Right cardiac atrium (tissue), 5 donors: ENCODE measurements at places on chromosomes 3 and 15. TPM values are rescaled to one million over a fixed set of nuclear protein-coding genes. Genes with fewer than 3 reads are reported as not detected.

- peak; percentile 90 for DNase-seq
Observed at GRCh38 chr3:160564949-160565441, 376 bp downstream of the KPNA4 start.

SLC30A4 gene
- total RNA-seq: 5.6 TPM

DNA sequence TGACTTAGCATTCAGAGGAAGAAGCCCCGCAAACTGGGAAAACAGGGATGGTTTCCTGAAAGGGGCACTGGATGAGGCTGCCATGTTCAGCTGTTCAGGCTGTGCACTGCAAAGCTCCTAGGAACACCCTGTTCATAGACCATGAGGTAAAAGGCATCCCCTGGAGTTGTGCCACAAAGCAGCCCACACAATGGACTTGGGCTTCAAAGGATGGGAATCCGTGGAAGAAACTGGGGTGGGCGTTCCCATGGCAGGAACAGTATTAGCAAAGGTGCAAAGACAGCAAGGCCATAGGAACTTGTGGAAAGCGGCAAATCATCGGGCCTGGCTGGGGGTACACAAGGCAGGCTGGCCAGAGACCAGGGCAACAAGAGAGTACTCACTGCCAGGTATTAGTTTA is 8.9 kb downstream of the OXTR start:
- no peak for DNase-seq

NEIL1 gene
- 12.2 TPM for total RNA-seq

GRCh38 chr3:188316723-188317070 is 162.7 kb downstream of the LPP start:
- no peak for DNase-seq

GRCh38 chr3:50487181-50487580 is 16.3 kb downstream of the CACNA2D2 start:
- DNase-seq: no peak

DNA sequence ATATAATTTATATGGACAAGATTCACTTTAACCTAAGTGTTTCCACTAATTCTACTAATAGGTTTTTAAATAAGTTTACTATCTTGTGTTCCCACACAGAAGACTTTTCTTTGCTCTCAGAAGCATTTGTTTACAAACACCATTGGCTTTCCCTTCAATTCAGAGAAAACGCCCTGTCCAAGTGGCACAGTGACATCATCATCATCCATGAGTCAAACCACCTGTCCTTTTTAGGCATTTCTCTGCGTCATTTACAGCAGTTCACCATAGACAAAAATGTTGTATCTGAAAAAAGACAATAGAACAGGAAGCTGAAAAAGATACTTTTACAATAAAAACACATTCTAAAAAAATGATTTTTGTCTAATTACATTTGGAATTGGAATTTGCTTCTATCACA is 9.3 kb upstream of the BCL2L10 start:
- DNase-seq: no peak

DNA sequence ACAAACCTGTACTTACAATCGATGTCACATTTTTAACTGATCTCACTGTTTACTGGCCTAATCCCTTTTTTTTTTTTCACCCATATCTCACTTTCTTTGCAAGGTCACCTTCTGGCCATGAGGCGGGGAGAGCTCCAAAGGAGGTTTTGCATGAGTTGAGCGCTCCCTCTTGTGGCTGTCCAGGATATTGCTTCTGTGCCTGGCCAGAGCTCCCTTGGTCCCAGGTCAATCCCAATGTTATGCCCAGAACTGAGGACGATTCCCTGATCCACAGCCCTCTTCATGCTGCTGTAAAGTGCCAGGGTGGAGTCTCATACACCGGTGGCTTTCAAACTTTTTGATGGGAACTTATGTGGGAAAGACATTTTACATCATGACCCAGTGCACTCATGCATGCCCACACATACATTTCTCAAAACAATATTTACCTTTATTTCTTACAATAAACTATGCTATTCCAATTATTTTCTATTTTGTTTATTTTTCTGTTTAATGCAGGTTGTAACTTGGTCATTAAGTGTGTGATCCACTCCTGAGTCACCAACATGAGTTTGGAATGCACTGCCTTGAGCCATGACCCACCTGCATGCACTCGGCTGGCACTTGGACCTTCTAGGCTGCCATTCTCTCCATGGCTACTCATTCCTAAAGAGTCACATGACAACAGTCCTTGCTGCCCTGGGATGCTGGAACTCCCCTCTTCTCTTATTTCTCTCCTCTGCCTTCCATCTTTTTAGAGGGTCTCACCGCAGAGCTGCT is 9.6 kb upstream of the SST start:
- DNase-seq: peak; percentile 77

DNA sequence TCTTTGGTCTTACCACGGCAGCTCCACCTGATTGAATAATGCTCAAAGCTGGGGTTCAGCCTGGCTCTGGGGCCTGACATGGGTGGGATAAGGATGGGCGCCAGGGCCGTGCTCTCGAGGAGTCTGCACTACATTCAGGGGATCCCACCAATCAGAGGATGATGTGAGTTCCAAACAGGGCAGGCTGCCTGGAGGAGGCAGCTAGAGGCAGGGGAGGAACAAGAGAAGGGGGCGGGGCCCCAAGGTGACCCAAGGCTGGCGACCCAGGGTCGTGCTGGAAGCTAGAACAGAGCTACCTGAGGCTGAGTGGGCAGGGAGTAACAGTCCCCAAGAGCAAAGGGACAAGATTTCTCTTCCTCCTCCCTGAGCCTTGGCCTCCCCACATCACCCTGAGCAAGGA is 56.1 kb downstream of the PCSK6 start:
- no peak for DNase-seq

- DNase-seq: no peak
Observed at GRCh38 chr3:41464858-41465257, 265.6 kb downstream of the CTNNB1 start.

SPRED1 gene
- total RNA-seq: 11.0 TPM

DNA sequence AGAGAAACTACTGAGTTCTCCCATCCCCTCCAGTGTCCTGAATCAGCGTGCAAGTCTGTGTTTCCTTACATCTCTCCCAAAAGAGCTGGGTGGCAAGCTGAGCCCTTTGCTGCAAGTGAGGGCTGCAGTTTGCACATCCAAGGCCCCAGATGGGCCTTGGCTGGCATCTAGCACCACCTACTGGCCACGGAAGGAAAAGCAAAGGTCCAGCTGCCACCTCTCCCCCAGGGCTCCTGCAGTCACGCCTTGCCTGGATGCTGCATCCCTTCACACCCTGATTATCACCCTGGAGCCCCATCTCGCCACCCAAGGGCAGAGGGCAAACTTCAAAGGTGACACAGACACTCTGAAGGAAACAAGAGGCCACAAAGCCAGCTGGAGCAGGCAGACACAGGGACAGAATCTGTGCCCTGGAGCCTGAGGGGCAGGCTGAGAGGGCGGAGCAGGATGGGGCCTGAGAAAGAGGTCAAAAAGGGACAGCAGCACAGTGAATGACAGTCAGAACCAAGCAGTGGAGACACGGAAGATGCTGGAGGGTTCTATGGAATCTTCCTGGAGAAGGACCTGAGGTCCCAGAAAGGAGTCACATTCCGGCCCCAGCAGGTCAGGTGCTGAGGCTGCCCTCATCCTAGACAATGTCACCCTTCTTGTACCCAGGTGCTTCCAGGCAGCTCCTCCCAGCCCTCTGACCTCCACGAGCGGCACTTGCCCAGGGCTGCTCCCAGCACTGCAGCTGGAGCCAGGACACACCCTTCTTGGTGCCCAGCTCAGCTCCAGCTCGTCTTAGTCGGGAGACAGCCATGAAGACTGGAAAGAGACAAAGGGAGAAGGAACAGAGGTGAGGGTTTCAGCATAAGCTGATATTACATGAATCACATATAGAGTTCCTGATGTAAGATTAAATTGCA is 18.3 kb upstream of the NTRK3 start:
- peak; percentile 81 for DNase-seq
